ENCODE measurements at places on chromosomes 7 and 10. TPM values are rescaled to one million over a fixed set of nuclear protein-coding genes. Genes with fewer than 3 reads are reported as not detected.

GRCh38 chr10:1370298-1370697 is 314.1 kb downstream of the WDR37 start:
- DNase-seq, result no peak

The SFXN2 gene
- polyA plus RNA-seq, result 5.0 TPM

DNA sequence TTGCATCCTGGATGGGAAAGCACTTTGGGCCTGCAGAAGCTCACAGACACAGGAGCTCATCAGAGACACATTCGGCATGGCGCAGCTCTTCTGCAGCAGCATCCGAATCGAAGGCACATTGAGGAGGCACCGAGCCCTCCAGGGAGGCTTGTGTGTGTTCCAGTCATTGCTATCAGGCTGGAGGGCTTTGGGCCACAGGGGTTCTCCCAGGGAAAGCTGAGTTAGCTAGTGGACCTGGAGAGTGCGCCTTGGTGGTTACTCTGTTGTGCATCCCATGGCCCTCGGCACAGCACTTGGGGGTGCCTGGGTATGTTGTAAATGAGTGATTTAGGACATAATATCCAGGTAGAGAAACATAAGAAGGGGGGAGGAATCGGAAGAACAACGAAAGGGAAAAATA is 388.7 kb upstream of the RNF32 start:
- DNase-seq, result no peak

- no peak for DNase-seq
Measured at GRCh38 chr10:47048526-47048905, 137.3 kb downstream of the PTPN20 start.

DNA sequence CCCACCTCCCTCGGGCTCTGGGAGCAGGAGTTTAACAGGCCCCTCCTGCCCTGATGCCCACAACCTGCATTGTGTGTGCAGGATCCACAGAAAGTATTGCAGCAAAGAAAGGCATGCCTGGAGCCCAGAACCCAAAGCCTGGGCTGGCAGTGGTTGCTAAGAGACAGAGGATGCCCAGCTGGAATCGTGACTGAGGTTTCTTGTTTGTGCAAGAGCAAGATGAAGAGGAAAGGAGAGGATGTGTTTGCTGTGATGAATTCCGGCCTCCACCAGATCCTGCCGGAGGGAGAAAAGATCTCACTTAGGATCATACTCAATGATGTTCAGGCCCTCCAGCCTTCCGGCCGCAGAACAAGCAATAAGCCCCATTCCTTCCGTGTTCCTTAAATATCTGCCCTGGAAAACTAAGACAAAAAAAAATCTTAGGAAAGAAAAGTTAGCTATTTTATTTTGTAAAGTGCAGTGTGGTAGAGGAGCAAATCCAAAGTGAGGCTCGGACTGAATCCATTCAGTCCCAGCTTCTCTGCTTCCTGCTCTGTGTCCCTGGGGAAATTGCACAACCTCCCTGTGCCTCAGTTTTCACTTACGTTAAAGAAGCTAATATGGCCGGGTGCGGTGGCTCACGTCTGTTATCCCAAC is 57.1 kb downstream of the SLIT1 start:
- DNase-seq, result no peak
